ENCODE measurements at places on chromosomes 1 and 21.
A peak's percentile ranks its signal among the peaks of the same experiment; 100 is the strongest.

- DNase-seq, result peak; percentile 20
These were observed 27.8 kb upstream of the PRSS38 start for GRCh38 chr1:227787513-227788270.

DNA sequence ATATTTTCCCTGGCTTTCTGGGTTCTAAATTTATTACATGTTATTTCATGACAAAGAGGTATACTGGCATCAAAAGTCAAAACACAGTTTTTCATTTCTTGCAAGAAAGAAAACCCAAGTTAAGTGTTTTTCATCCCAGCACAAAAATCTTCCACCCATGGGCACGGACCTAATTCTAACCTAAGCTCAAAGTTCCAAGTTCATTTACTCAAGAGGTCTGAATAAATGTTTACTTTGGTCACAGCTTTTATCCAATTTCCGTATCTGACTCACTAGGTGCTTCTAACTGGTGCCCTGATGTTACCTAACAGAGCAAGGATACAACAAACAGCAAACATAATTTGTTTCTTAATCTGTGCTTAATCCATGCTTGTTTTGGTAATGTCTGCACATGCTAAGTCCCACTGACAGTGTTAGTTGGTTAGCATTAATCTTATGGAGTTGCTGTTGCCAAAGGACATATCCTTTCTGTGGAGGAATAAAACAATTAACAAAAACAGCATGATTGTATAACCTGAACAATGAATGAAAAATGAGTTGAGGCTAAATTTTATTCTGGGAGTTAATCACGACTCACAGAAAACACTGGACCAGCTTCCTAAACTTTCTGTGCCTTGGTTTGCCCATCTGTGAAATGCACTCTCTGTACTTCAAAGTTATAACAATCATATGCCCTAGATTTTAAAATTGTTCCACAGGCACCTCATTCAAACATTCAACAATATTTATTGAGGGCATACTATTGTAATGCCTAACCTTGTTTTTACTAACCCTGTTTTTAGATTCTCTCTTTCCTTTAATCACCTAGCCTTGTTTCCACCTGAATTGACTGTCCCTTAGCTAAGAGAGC is 4.2 kb upstream of the CHD1L start:
- DNase-seq, result no peak

DNA sequence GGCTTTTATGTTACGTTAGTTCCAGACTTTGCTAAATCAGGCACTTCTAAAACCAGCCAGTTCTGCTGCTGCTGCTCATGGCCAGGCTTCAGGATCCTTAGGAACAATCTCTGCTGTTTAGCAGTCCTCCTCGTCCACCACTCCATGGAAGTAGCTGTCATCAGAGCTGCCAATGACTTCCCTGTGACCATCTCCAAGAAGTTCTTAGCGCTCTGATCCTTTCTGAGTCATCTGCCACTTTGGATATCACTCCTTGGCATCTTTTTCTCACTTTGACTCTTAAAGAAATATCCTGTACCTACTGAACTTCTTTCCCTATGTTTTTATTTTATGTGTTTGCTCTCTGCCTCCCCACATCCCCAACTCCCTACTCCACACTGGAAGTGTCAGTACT is 14.7 kb upstream of the IRF2BP2 start:
- DNase-seq, result no peak

DNA sequence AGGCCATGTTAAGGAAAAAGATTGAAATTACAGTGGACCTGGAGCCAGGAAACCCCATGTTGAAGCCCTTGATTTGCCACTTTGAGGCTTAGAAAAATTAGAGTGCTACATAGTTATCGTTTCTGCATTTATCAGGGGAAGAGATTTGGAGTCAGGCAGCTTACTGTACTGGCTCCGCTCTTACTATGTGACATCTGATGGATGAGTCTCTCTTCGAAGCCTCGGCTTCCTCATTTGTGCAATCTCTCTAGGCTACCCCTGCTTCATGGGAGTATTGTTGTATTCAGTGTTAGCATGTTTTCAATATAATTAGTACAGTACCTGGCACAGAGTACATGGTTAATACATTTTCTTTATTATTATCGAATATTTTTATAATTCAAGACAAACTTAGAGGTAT is 480.4 kb upstream of the USP24 start:
- no peak for DNase-seq

GRCh38 chr1:35708441-35708921 is 10.2 kb downstream of the C1orf216 start:
- no peak for DNase-seq

DNA sequence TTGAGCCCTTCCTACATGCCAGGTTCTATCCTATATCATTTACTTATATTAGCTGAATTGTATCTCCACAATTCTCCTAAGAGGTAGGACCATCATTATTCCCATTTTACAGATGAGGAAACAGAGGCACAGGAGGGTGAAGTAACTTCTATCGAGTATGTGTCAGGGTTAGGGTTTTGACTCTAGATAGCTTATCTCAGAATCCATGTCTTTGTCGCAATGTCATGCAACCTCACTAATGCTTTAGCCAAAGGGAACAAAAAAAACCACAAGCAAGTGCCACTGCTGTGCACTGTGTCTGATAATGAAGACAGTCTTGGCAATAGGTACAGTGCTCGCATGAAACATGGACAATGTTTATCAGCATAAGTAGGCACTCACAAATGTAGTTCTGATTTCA is 95.4 kb upstream of the CLDN14 start:
- DNase-seq, result no peak

All from glomerular endothelial cell (primary cell).